NCI-H1930 (cell line): ENCODE measurements at places on chromosomes 1 and 21.

DNA sequence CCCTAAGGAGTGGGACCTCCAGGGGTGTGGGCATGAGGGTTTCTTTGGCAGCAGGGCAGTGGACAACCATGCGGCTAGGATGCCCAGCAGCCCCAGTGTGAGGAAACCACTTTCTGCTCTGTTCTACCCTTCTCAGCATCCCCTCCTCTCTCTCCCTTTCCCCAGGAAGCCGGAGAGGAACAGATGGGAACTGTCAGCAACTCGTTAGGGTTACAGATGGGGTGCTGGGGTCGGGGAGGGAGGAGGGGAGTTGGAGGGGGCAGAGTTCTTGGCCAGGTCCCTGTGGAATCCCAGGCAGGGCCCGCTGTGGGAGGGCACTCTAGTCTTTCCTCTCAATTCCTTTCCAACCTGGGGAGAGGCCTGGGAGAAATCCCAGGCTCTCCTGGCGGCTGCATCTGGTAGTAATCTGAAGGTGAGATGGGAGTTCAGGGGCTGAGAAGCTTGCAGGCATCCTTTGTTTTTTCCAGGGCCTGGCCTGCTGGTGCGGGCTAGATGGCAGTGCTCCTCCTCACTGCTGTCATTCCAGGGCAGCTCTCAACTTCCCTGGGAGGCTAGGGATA, 93.9 kb upstream of the CSF3R start:
- DNase-seq: no peak

DNA sequence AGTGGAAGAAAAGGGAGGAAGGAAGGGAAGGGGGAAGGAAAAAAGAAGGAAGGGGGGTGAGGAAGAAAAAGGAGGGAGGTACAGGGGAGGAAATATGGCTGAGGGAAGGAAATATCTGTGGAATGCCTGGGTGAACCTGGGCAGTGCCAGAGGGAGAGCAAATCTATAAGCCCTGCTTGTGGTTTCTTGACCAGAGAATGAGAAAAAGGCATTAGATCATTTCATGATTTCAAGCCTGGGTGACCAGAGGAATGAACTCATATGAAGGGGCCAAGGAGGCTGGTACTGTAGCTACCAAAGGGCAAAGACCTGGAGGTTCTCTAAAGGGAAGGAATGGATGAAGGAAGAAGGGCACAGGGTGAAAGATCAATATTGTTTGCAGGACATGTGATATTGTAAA, 31.4 kb downstream of the GNG12 start:
- DNase-seq: no peak

- DNase-seq: no peak
These were observed 1.5 kb downstream of the CACNA1E start for GRCh38 chr1:181484821-181485220.

DNA sequence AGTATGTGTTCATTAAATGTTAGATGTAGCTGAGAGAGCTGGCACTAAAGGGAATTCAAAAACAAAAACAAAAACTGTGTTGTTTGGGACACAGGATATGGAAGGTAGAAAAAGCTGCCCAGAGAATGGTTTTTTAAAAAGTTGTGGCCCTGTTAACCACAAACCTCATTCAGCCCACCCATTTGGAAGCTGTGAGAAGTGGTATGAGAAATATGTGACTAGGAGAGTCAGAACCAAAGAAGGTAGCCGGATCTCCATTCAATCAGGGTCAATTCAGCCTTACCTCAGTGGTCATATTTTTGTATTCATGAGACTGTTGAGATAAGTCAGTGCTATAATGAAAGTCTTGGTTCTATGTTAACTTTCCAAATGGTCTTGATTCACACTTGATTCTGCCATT, 29.8 kb upstream of the CACYBP start:
- DNase-seq: no peak

DNA sequence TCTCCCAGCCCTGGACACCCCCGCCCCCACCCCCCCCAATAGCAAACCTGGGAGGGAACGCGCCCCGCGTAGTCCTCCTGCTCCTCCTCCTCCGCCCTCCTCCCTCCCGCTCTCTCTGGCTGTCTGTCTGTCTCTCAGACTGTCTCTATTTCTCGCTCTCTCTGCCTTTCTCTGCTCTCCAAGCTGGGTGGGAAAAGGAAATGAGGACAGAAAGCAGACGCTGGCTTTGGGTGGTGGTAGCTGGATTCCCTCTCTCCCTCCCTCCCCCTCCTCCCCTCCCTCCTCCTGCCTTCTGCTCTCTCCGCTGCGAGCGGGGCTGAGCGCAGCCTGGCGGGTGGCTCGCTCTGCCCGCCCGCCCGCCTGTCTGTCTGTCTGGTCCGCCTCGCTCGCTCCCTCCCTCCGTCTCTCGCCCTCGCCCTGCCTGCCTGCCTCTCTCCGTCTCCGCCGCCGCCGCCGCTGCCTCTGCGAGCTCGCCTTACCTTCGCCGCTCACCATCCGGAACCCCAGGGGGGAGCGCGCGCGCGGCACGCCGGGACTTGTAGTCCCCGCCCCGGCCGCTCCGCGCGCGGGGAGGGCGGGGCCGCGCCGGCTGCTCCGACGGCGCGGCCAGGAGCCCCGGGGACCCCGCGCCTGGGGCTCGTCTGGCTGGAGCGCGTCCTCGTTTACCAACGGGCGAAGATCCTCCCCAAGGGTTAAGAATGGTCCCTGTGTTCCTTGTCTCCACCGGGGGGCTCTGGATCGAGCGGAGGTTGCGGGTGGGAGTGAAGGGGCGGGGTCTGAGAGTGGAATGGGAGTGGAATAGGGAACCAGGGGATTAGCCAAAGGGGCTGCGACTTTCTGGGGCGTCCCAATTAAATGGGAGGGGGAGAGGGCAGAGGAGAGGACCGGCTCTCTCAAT, at the start of gene AHDC1:
Gene AHDC1, minus strand, starts transcription at position 464 of the 898 bp plus-strand sequence. CDS start 52,029 bp downstream, outside the sequence.
- DNase-seq: peak; percentile 79

DNA sequence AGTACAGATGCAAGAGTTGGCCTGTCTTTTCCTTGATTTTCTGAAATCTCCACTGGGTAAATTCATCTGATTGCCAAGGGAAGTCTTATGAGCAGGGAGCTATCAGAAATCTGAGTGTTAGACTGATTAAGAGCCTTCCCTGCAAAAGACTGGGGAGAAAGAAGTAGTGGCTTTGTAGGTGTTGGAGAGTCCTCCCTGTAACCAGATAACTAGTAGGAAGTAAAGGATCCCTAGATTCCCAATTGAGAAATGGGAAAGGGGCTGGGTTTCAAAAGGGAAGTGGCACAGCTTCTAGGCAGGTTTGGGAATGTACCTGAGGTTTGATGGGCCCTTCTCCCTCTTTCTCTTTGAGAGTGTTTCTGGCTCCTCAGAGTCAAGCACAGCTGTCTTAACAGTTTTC, 2.1 kb downstream of the TLCD4 start:
- no peak for DNase-seq

DNA sequence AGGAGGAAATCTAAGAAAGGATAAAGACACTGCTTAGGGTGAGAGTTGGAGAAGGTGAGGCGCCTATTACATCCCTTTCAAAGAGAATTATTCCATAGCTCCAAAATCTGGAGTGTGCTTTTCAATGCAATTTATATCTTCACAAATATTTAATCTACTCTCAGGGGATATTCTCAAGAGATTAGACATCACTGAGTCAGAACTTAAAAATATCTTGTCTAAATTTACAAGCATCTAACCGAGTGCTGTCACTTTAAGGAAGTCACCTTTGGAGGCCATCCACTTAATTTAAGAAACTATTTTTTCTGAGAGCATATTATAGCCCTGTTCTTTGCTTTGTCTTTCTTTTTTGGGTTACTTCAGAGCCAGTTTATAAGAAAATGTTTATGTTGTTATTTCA, 134.6 kb downstream of the TNFSF18 start:
- no peak for DNase-seq

- no peak for DNase-seq
These were observed 60.3 kb upstream of the C1orf87 start for GRCh38 chr1:60133848-60134247.

GRCh38 chr1:94202241-94202640, 35.1 kb downstream of the ARHGAP29 start:
- no peak for DNase-seq

DNA sequence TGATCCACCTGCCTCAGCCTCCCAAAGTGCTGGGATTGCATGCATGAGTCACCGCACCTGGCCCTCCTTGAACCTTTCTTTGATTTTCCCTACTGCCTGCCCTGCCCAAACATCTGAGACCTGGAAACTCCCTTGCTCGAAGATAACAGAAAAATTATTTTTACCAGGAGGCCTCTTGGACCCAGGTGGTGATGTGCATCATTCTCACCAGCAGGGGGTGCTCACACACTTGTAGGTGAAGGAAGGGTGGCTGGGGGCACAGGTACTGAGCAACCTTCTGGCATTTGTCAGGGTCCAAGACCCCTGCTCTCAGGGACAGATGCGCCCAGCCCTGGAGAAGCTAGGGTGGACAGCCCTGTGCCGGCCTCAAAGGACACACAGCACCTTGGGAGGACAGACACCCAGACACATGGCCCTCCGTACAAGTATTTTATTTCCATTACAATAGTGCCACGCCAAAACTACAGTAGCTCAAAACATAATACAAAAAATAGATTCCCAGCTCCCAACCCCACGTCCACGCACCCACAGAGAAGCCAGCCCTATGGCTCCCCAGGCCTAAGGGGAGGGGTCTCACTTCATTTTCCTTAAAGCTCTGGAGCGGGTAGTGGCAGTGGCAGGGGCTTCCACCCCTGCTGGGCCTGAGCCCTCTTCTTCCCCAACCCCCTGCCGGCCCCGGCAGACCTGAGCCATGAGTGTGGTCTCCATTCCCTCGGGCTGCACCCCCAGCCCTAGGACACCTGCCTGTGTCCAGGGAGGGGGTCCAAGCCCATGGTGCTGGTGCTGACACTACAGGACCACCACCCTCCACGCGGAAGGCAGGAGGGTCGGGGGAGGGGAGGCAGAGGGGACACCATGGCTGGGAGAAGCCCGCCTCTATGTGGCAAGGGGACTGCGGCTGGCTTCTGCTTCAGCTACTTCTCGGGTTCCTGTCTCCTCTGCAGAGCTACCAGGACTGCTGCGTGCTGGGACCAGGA, 40.4 kb upstream of the EIF4G3 start:
- DNase-seq: peak; percentile 17
